HFFc6 (cell line): ENCODE measurements at places on chromosomes 7 and 10.

DNA sequence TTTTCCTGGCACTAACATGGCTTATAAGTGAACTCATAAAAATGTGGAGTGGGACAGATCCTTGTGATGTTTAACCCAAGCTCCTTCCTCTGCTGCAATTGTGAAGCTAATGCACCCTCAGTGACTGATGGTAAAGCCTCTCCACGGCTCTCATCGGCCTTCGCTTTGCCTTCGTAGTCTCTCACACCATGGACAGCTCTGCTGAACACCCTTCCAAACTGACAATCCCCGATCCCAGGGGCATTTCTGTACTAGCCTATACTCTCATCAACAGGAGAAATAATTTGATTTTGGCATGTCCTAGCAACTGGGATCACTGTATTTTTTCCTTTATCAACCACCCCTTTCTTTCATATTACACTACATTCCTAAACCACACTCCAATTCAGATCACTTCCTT lies 6.1 kb downstream of the ZNF777 start:
- DNase-seq: no peak

- peak; percentile 15 for DNase-seq
These were observed 54.1 kb upstream of the ABI1 start for GRCh38 chr10:26914898-26915297.

DNA sequence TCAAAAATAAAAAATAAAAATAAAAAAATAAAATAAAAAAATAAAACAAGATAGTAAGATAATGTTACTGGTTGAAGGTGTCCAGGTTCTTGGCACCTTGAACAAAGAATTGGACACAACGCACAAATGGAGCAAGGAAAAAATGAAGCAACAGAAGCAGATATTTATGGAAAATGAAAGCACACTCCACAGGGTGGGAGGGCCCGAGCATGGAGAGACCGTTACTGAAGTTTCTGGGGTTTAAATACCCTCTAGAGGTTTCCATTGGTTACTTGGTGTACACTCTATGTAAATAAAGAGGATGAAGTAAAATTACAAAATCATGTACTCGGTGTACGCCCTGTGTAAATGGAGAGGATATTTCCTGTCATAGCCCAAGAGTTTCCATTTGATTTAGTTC lies 15.7 kb upstream of the PFKP start:
- no peak for DNase-seq

- DNase-seq: no peak
These were observed 50.8 kb downstream of the RHOBTB1 start for GRCh38 chr10:60893231-60893630.

- DNase-seq: no peak
These were observed 132.4 kb upstream of the GDF10 start for GRCh38 chr10:47167591-47167990.

DNA sequence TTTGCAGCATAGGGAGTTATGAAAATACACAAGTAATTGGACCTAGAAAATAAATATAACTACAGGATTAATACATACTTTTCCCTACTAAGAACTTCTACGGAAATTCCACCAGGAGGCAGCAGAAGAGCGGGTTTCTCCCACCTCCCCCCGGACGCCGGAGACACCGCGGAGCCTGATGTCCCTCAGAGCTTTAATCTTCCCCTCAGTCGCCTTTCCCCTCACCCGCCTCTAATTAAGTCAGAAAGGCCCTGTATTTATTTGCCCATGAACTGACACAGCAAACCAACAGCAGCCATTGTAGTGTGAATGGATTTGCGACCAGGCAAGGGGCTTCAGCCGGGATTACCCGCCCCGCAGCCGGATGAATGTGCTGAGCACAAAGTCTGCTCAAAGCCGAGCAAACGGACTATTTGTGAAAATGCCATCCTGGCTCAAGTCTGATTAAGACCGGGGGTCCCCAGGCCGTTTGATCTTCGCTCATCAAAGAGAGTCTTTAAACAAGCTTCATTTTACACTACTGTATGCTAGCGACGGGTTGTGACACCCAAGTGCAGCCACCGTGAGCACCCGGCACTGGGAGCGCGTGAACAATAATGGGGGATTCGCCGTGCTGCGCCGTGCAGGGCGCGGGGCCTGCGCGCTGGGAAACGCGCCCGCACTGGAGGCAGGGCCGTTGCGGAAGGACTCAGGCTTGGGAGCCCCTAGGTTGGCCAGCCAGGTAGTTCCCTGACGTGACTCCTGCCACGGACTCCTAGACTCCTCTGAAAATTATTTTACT lies 5.6 kb upstream of the DKK1 start:
- peak; percentile 57 for DNase-seq

- DNase-seq: no peak
These were observed 111.4 kb upstream of the ABCB5 start for GRCh38 chr7:20504060-20504459.

- no peak for DNase-seq
These were observed 175.0 kb upstream of the PITRM1 start for GRCh38 chr10:3347413-3348182.

GRCh38 chr10:68110027-68110426 lies 739 bp downstream of the MYPN start:
- DNase-seq: no peak

GRCh38 chr7:47602272-47603004 lies 20.5 kb upstream of the TNS3 start:
- no peak for DNase-seq

- DNase-seq: no peak
These were observed 233.7 kb downstream of the PTEN start for GRCh38 chr10:88097092-88097516.

GRCh38 chr7:44196450-44196872 lies 4.3 kb upstream of the YKT6 start:
- DNase-seq: peak; percentile 58

DNA sequence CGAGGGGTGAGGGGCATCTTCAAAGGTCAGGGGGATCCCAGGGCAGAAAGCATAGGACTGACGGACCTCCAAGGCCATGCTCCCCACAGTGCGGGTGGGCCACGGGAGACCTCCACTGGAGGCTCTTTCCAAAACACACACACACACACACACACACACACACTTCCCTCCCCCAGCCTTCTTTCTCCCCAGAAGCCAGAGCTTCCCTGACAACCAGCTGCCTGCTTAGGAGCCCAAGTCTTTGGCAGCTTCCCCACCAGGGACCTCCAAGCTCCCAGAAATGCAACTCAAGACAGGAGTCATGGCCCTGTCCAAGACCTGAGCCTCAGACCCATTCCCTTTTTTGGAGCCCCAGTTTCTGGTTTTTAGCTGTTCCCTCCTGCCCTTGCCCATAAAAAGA lies 710 bp upstream of the C10orf105 start:
- DNase-seq: no peak

DNA sequence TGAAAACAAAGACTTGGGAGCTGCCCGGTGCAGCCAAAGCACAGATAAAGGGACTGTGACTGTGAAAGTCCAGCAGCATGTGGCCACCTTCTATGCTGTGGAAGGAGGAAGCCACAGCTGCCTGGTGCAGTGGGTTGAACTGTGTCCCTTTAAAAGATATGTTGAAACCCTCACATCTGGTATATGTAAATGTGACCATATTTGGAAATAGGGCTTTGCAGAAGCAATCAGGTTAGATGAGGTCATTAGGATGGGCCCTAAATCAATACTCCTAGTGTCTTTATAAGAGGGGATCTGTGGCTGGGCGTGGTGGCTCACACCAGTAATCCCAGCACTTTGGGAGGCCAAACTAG lies 136.9 kb downstream of the GLI3 start:
- no peak for DNase-seq

DNA sequence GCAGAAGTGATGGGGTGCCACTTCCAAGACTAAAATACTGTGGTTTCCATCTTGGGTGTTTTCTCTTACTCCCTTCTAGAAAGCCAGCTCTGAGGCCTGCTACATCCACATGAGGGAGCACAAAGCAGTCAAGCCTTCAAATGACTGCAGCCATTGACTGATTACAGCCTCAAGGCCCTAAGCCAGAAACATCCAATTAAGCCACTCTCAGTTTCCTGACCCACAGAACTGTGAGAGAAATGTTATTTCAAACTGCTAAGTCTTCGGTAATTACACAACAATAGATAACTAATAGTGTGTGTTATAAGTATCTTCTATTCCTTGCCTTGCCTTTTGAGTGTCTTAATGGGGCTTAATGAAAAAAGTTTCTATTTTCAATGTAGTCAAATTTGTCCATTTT lies 24.8 kb downstream of the BRAF start:
- DNase-seq: no peak

DNA sequence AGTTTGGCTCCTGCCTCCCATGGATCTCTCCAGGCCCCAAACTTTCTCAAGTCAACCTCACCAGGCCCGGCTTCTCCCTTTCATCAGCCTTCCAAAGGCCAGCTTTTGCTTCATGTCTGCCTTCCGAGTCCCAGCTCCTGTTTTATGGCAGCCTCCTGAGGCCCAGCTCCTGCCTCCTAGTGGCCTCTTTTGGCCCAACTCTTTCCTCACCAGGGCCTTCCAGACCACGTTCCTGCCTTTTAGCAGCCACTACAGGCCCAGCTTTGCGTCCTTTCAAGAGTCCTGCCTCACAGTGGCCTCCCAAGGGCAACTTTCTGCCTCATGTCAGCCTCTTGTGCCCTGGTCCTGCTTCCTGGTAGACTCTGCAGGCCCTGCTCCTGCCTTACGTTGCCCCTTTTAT lies 15.3 kb upstream of the TMEM248 start:
- no peak for DNase-seq

GRCh38 chr10:107502229-107502985 lies 337.9 kb upstream of the SORCS1 start:
- DNase-seq: no peak

- no peak for DNase-seq
These were observed 698.6 kb upstream of the NRP1 start for GRCh38 chr10:34033078-34033477.

GRCh38 chr7:116461500-116461899 lies 38.0 kb upstream of the CAV2 start:
- DNase-seq: no peak

- DNase-seq: no peak
These were observed 35.9 kb downstream of the BLNK start for GRCh38 chr10:96235326-96236089.

- DNase-seq: no peak
These were observed 243.7 kb downstream of the INHBA start for GRCh38 chr7:41459183-41459582.

- DNase-seq: no peak
These were observed 436.7 kb downstream of the IPMK start for GRCh38 chr10:57830877-57831560.

DNA sequence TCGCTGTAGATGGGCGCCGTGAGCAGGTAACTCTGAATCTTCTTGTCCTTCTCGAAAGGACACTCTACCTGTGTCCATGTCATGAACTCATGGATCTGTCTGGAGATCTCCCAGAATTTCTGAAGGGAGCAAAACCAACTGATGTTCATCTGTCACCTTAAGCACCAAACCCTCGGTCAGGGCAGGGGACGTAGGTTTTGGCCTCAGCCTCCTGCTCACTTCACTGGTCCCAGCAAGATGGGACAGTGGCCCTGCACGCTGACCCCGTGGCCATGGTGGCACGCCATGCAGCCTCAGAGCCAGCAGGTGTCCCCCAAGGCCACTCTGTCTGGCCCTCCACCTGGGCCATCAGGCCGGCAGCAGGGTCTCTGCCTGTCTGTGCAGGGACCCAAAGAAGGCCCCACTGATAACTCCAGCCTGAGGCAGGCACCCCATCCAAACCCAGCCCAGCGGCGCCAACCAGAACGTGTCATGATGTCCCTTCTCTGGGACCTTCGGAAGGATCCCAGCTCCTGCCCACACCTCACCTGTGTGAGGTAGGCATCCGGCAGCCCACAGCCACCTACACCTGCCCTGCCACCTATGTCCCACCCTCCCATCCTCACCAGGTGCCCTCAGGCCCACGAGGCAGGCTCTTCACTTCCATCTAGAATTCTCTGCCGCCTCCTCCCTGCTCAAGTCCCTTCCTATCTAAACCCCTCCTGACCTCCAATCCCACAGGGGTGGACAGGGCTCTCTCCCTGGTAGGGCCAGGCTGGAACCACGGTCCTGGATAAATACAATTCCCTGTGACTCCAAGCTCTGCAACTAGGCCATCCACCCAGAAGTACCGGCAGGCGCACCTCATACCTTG lies 59.0 kb downstream of the CSGALNACT2 start:
- no peak for DNase-seq

DNA sequence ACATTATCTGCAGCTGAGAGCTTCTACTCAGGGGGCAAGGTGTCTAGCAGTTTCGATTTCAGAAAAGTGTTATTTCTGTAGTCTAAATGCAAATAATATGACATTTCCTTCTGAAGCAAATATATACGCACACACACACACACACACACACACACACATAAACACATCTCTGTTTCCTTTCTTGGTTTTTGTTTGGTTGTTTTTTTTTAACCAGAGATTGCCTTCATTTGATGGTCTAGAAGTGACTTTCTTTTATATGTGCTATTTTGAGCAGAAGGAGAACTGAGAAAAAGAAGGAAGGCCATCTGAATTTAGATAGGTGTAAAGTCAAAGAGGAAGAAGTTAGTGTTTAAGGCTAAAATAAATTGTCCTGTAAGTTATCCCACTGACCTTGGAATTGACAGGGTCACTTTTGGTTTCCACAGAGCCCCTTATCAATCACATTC lies 142.2 kb downstream of the TRIL start:
- DNase-seq: no peak

DNA sequence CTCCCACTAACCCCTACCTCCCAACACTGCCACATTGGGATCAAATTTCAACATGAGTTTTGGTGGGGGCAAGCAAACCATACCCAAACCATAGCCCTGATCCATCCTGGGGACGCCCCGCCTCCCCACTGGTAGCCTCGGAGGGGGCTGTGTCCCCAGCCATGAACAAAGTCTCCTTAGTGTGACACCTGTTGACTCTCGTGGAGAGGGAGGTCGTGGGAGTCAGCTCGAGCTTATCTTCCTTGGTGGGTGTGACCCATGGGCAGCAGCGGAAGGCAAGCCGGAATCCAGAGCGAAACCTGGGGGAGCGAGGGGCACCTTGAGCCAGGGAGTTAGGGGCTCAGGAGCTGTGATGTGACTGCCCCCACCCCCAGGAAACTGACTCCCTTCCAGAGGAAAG lies 11.9 kb downstream of the TACR2 start:
- DNase-seq: no peak

DNA sequence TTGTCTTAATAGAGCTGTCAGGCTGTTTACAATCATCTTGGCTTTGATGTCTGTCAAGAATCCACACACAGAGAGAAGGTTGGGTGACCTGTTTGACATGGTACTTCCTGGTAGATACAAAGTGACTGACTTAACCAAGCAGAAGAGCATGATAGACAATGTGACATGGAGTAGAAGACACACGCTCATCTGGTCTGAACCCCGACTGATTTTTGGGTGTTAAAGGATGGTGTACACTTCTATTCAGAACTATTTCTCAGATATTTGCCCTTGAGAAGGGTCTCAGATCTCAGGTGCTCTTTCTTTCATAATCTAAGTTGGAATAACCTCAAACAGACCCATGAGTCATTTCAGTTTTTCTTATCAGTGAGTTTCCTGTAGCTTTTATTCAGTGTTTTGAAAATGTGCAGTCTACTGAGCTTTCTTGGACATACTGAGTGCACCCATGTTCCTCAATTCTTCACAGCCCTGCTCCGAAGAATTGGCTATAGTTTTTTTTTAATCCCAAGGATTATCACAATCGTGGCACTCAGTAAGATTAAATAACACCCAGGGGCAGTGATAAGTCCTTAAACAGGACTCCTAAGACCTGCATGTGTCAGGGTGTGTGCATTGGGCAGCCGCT lies 46.4 kb upstream of the NXPH1 start:
- no peak for DNase-seq

GRCh38 chr7:156155988-156156733 lies 343.9 kb upstream of the SHH start:
- DNase-seq: no peak
